IPS-NIHi11 (cell line): ENCODE measurements at places on chromosomes 1 and 21.
A peak's percentile ranks its signal among the peaks of the same experiment; 100 is the strongest.

DNA sequence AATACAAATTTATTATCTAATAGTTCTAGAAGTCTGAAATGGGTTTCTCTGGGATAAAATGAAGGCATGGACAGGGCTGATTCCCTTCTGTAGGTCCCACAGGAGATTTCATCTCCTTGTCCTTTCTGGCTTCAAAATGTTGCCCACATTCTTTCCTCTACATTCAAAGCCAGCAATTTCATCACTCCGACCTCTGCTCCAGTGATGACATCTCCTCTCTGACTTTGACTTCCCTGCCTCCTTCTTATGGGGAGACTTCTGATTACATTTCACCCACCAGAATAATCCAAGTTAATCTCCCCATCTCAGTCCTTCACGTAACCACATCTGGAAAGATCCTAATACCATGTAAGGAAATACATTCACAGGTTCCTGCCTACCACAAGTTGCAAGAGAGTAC is 358.0 kb upstream of the C1orf87 start:
- DNase-seq = no peak

GRCh38 chr1:43521078-43521477 is 9.6 kb upstream of the PTPRF start:
- no peak for DNase-seq

DNA sequence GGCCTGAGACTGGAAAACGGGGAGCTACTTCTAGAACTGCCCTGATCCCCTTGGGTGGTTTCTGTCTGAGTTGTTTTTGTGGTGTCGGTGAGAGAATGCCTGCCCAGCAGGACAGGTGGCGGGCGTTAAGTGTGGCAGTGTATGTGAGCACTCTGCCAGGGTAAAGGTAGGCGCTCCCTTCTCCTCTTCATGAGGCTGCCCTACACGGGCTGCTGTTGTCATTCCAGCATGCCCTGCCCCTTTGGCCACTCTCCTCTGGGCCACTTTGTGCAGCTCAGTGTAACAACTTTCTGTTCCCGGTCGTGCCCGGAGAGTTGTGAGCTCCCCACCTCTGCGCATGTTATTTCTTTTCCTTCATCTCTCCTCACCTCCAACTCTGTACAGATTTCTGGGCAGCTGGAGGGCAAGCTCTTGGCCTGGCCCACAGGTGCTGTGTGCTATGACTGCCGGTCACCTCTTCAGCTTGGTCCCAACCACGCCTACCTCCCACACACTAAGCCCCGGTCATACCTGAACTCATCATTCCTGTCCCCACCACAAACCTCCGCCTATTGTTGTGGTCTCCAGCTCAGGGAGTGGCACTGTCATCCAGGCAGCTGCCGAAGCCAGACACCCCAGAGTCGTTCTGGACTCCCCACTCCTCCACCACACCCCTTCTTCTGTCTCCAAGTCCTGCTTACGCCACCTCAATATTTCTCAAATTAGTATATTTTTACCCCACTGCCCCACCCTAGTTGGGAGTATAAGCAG is 69.0 kb downstream of the GADD45A start:
- no peak for DNase-seq

DNA sequence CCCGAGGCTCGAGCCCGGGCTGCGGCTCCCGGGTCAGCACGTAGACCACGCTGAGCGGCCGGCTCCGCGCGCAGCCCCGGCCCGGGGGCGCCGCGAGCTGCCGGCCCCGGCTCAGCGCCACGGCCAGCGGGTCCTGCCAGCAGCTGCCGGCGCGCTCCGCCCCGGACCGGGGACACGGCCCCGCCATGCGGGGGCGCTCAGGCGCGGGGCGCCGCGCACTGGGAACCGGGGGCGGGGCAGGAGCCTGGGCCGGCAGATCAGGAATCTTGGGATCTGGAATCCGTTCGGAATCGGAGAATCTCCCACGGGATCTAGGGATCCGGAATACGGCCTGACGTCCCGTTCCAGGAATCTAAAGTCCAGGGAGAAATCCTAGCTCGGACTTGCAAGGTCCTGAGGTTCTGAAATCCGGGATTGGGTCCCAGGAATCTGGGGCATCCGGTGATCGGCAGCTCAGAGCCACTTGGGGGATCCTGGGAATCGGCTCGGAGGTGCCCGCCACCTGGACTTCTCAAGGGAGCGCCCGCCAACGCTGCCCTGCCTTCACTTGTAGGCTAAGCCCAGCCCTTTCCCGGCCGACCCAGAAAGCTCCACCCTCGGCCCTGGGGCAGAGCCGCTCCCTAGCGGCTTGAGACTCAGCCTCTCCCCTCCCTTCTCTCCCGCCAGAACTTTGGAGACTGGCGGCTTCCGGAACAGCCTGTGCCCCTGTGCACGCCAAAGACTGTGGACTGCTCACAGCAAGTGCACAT is at the start of gene MAP3K6:
MAP3K6 (minus strand) TSS at position 551 of the 749 bp plus-strand sequence; CDS start at position 187, 364 bp downstream.
- DNase-seq = peak; percentile 85

GRCh38 chr1:7049913-7050625 is 264.8 kb downstream of the CAMTA1 start:
- no peak for DNase-seq

- DNase-seq = no peak
Measured at GRCh38 chr1:97350241-97350640, 570.6 kb downstream of the DPYD start.

DNA sequence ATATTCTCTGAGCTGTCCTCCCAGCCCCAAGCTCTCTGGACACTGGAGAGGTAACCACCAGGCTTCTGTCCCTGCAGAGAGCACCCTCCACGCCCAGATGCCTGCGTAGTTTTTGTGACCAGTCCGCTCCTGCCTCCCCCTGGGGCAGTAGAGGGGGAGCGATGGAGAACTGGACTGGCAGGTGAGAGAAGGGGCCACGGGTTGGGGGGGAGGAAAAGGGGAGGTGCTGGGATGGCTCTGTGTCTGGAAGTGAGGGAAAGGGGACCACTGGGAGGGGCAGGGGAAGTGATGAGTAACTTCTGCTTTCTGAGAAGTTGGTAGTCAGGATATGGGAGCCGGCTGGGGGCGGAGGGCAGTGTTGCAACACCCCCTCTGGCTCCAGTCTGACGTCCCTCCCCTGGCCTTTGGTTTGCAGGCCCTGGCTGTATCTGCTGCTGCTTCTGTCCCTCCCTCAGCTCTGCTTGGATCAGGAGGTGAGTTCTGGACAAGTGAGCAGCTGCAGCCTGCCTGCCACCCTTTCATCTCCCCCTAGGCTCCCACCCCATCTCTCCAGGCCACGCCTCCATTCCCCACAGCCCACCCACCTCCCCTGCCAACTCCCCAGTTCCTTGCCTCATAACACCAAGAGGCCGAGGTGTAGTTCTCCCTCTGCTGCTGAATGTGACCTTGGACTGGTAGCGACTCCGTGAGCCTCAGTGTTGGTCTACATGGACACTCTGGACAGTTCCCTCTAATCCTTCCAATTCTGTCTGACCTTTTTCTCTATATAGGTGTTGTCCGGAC is 3.1 kb downstream of the ADAMTSL4 start:
- peak; percentile 29 for DNase-seq

- DNase-seq = no peak
Measured at GRCh38 chr21:29626801-29627470, 312.9 kb downstream of the GRIK1 start.

DNA sequence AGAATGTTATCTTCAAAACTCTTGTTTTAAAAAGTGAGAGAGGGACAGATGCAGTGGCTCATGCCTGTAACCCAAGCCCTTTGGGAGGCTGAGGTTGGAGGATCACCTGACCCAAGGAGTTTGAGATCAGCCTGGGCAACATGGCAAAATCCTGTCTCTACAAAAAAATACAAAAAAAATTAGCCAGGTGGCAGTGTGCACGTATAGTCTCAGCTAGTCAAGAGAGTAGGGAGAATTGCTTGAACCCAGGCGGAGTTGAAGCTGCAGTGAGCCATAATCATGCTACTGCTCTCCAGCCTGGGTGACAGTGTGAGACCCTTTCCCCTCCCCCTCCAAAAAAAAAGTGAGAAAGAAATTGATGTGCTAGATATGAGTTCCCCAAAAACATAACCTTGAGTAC is 131.0 kb downstream of the KCNT2 start:
- no peak for DNase-seq

- no peak for DNase-seq
Measured at GRCh38 chr1:165371588-165372225, 15.2 kb upstream of the LMX1A start.

- no peak for DNase-seq
Measured at GRCh38 chr1:50103615-50104081, 5.1 kb upstream of the ELAVL4 start.
